Adipocyte (in vitro differentiated cells): ENCODE measurements at places on chromosomes 3 and 15.

DNA sequence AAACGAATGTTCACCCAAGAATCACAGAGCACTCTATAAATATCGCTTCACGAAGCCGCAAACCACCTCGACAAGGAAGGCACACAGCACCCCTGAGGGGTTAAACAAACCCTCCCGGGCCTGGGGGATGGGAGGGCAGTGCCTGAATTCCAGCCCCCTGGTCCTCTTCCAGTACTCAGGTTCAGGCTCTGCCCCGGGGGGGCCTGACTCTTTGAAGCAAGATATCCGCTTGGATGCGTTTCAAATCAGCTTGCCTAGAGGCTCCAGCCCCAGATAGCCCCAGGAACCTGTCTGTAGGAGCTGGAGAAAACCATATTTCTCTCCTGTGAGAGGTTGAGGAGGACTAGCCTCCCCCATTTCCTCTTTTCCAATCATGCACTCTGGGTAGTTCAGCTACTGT, 194.7 kb downstream of the WNT5A start:
- no peak for DNase-seq

- peak; percentile 25 for DNase-seq
Observed at GRCh38 chr3:65338571-65338970, 650.8 kb upstream of the ADAMTS9 start.

DNA sequence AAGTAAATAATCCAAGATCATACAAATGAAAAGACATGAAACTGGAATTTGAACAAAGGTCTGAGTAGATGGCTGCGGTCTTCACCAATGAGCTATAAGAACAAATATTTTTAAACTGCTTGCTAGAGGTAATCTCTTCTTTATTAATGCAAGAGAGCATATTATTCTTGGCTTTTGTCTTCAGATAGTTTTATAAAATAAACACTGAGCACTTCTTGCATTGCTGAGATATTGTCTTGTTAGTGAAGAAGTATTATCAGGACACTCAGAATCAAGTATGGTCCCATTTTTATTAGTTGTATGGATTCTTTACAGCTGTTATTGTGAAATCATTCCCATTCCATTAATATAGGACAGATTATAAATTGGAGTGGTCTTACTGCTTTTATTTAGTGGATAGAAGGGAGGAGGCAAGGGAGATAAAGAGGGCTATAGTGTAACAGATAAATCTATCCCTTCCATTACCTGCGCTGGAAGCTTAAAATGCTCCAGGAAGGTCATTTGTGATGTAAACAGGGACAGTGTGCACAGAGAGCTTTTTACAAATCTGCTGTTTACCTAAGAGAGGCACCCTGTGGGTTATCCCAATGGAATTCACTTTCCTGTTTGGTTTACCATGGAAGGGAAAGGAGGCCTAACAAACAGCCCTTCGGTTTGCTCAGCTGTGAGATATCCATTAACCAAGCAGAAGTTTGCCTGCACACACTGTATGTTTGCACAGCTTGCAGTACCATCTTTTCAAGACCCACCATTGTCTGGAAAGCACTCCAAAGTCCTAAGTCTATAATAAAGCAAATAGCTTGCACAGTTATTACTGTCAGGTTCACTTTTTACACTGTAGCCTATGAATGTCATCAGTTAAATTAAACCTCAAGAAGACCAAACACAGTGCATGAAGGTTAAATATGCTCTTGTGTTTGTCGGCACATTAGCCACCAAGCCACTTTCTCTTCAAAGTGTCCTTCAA, 347.7 kb upstream of the TGFBR2 start:
- no peak for DNase-seq

- DNase-seq = no peak
Observed at GRCh38 chr3:175484666-175485065, 625.5 kb downstream of the NAALADL2 start.

DNA sequence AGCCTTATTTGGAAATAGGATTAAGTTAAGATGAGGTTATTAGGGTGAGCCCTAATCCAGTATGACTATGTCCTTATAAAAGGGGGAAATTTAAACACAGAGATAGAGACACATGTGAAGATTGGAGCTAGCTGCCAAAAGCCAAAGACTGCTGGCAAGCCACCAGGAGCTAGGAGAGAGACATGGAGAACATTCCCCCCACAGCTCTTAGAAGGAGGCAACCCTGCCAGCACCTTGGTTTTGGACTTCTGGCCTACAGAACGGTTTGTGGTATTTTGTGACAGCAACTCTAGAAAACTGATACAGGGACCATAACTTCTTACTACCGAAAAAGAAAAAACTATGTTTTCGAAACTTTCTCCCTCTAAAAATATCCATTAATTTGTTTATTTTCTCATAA, 245.3 kb upstream of the RARB start:
- no peak for DNase-seq

- no peak for DNase-seq
Observed at GRCh38 chr15:42528970-42529369, 19.6 kb downstream of the LRRC57 start.

- peak; percentile 89 for DNase-seq
Observed at GRCh38 chr3:16177962-16178627, 3.6 kb downstream of the GALNT15 start.

GRCh38 chr3:16471897-16472296, 41.6 kb downstream of the RFTN1 start:
- DNase-seq = no peak

DNA sequence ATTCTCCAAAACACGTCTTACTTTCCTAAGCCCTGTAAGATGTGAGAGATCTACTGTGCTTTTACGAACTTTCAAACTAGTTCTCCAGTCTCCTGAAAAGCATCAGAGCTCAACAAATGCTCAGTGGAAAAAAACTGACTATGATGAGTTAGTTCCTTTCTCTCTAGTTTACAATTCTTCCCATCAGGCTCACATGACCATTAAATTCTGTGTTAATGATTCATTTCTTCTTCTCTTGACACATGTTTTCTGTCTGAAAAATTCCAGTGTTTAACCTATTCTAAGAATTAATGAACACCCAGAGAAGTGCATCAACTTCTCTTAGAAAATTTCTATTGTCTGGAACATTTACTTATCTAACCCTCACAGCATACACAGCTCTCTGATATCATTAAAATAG, 844.3 kb downstream of the SI start:
- no peak for DNase-seq

DNA sequence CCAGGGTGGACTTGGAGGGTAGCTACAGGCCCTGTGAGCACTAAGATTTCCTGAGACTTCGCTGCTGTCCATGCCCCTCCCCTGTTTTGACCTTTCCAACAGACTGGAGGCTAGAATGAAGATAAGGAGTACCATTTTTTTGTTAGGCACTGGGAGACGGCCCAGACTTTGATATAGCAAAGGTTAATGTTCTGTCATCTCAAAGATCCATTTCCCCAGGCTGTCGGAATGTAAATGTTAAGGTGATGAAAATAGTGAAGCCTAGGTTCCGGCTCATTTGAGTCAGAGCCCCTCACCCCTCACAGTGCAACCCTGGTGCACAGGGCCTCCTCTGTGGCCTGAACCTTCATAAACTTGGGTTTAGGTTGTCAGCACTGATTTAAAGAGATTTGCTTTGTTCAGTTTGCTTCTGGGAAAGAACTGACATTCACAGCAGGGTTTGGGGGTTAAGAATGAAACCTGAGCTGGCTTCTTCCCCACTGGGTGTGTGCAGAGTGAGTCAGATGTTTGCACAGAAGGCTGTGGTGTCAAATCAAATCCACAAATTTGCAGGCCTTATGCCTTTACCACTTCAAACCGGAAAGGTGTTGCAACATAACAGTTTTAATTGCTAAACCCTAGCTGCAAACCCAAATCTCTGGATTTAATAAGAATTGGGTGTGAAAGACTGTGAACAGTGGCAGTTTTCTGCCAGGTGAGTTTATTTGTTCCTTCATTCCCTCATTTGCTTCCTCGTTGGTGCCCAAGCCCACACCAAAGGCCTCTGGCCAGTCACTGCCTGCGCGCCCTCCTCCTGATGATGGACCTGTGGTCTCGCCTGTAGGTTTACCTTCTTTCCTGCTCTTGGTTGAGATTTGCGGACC, 20.6 kb upstream of the KCTD6 start:
- DNase-seq = peak; percentile 82

- DNase-seq = no peak
Observed at GRCh38 chr3:152688313-152688712, 146.6 kb upstream of the P2RY1 start.

DNA sequence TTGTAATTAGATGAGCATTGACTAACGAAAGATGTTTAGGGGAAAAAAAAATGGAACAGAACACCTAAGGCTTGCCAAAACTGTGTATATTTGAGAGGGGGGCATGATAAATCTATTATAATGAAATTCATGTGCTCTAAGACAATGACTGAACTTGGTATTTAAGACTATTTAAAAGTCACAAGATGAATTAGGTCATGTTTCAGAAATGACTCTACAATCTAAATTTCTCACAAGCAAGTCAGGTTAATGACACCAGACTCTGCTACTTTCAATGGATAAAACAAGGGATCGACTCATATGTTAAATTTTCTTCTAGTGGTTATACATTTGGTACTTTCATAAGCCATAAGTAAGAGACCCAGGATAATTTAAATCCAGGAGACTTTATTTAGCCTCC, 78.4 kb downstream of the DUT start:
- DNase-seq = no peak

- peak; percentile 43 for DNase-seq
Observed at GRCh38 chr15:63836579-63836978, 2.8 kb upstream of the HERC1 start.

- no peak for DNase-seq
Observed at GRCh38 chr3:108818404-108818803, 4.2 kb upstream of the TRAT1 start.
